Activated CD8-positive, alpha-beta memory T cell treated with anti-CD3 and anti-CD28 coated beads, Interleukin-2, amount 10 ng/mL, durations not matched to agents 7 days and 5 days (primary cell): ENCODE measurements at places on chromosomes 1 and 21.

- no peak for DNase-seq
Measured at GRCh38 chr1:164440232-164440631, 118.8 kb upstream of the PBX1 start.

DNA sequence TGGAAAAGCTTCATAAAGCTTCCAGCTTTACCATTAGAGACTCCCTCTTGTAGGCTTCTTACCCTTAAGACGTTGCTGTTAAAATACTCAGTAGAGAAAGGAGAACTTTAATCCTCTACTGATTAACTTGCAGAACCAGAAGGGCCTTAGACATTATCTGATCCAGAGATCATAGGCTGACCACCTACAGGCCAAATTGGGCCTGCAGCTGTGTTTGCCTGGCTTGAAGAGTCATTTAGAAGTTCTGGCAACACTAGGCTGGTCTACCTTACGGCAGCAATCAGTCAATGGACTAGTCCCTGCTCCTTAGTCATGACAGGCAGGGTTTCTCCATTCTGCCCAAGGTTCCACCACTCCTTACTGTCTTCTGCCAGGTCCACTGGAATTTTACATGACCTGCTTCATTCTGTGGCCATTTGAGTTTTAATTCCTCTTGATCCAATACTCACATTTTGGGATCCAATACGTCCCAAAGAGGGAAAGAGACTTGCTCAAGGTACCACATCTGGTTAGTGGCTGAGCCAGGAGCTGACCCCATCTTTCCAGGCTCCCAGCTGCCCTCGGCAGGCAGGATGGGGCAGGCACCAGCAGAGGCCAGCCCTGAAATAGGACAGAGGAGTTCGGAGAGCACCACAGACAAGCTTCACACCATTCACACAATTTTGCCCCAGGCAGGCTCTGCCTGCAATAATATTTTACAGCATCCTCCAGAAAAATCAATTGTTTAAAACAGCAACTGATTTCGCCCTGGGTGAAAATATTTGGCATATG, 96.8 kb downstream of the TNR start:
- DNase-seq: no peak

DNA sequence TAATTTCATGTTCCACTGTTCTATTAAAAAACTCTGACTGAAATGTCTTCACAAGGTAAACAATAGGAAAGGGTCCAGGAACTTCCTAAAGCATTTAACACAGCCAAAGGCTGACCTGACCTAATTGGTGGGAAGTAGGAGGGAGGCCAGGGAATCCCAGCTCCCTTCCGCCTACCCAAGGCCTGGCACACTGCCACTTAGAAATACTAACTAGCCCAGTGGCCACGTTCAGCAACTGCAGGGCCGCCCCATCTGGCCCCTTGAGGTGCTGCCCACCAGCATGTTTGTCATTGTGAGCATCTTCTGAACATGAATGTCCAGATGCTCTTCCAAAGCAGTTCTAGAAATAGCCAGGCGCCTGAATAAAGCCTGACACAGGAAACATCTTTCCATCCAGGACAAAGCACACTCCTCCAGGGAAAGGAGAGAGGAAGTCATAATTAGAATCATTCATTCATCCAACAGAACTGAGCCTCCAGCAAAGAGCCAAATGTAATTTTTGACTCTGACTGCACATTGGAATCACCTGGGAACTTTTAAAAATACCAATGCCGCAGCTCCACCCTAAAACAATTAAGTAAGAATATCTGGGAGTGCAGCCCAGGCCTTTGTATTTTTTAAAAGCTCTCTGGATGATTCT, 44.6 kb upstream of the BCL9 start:
- no peak for DNase-seq

DNA sequence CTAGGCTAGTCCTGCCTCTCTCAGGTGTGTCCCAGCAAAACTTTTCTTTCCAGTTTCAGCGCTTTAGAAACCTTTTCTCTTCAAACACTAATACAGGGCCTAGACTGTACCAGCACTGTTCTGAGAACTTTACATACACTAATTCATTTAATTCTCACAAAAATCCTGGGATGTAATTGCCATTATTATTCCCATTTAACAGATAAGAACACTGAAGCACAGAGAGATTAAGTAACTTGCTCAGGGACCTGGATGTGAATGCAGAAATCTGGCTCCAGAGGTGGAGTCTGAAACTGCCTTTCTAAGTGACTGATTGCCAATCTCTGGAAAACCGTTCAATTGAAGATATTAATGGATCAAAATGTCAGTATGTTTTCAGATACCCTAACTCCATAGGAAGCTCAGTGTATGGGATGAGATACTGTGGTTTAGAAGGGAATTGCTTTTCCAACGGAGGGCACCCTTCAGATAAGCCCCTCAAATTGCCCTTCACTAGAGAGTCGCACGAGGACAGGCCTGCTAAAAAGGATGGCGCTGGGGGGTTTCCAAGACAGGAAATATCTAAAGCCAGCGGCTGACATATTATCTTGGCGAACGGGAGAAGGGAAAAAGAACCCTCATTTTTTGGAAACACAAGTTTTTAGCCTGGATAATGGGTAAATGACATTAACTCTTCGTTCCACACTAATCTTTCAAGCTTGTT, 698 bp upstream of the UCK2 start:
- DNase-seq: no peak

DNA sequence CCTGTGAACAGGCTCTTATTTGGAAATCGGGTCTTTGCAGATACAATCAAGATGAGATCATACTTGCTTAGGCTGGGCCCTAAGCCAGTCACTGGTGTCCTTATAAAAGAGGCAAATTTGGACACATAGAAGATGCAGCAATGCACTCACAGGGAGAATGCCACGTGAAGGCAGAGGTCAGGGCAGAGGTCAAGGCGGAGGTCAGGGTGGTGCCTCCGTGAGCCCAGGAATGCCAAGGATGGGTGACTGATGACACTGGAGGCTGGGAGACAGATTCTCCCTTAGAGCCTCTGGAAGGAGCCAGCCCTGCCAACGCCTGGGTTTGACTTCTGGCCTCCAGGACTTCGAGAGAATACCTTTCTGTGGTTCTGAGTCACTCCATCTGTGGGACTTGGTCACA, 22.8 kb upstream of the C1orf174 start:
- DNase-seq: no peak

DNA sequence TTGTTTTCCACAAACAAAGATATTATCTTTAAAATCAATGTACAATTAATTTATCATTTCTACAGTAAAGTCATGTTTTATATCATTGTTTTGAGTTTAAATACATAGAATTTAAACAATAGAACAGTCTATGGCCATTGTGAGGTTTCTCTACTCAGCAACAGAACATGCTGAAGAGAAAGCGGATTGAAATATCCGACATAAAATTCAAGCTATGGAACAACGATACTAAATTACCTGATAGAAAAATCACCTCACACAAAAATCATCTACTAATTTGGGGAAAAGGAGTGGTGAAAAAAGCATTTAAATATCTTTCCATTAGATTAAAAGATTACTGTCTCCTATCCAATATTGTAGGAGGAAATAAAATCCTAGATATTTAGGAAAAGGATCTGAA, 12.6 kb downstream of the CDKN2C start:
- no peak for DNase-seq

GRCh38 chr21:41678924-41679318, 87.9 kb downstream of the RIPK4 start:
- DNase-seq: no peak

DNA sequence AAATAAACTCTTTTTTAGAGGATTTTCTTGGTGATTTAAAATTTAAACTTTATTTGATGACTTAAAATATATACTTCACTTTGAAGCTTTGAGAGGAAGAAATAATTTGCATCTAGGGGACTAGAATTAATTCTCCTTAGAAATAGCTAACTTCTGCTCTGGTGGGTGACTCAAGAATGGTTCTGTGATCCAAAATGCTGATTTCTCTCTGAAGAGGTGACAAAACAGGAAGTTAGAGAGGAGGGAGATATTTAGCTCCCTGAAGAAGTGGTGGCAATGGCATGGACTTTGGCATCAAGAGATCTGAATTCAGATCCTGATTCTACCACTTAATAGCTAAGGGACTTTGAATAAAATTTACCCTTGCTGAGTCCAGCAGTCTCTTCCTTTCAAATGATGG, 125.8 kb upstream of the ATP1B1 start:
- DNase-seq: no peak

DNA sequence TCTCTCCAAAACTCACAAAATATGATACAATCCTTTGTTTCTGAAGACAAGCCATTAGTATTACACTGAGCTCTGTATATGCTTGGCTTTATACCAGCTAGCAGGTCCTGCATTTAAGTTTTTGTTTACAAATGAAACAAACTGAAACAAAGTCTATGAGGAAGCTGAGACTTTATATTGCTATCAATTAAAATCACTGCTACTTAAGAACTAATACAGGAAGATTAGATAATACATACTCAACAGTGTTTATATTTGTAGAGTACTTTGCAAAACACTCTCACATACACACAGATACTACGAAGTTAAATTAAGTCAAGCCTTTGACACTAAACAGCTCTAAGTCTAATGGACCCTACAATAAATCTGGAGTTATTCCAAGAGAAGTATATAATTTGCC, 247.4 kb downstream of the CRB1 start:
- no peak for DNase-seq

DNA sequence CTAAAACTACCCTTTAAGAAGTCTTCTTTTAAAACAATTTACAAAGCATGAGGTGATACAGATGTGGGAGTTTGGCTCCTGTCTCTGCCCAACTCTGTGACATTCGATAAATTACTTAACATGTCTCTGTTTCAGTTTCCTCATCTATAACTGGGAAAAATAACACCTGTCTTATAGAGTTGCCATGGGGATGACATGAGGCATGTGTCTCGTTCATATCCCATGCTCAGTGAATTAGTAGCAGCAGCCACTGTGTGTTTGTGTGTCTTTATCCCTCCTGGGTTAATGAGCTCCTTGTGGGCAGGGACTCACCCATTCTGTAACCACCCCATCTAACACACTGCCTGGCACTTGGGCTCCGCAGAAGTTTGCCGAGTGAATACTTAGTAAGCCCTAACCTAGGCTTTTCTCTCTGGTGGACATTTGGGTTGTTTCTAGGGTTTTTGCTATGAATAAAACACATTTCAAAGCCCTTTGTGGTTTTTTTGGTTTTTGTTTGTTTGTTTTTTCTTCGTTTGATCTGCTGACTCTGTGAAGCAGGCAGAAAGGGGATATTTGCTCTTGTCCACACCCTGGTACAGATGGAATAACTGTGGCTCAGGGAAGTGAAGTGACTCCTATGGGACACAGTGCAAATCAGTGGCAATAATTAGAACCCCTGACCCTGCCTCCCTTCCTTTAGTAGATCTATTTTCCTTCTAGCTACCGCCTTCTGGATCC, 797 bp upstream of the KCNJ9 start:
- DNase-seq: no peak

- DNase-seq: no peak
Measured at GRCh38 chr1:225277445-225277844, 150.4 kb downstream of the LBR start.

DNA sequence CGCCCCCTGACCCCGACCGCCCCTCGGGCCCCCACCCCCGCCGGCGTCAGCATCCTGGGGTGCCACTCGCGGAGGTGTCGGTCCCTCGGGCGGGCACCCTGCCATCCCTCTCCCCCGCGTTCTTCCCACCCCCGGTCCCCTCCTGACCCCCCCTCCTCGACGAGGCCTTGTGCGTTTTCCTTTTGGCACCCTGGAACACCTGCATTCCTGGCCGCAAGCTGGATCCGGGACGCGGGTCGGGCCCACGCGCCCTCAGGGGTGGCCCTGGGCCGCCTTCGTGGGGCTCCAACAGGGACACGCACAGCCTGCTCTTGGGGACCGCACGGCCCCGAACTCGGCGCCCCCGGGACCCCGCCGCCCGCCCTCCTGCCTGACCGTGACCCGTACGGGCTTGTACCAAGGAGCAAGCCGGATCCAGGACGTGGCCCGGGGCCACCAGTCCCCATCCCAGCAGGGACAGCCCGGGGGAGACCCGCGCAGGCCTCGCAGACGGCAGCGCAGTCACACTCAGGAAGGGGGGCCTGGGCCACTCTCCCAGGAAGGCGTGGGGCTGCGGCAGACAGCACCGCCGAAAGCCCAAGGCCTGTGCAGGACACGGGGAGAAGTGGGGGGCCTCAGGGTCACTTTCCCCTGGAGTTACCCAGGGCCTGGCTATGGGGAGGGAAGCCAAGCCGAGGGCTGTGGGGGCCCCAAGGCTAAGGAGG, 579 bp upstream of the SLC19A1 start:
- peak; percentile 40 for DNase-seq

DNA sequence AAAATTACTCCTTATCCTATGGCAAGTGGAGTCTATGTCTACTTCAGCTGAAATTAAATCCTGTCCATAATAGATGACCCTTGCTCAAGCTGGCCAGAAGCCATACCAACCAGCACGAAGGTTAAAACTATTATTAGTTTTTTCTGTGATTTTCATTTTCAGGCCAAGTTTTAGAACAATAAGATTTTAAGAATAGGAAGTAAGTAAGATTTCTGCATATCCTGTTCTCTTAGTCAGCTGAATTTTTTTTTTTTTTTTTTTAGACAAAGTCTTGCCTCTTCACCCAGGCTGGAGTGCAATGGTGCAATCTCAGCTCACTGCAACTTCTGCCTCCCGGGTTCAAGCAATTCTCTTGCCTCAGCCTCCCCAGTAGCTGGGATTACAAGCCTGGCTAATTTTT, 6.1 kb upstream of the RBP7 start:
- no peak for DNase-seq

DNA sequence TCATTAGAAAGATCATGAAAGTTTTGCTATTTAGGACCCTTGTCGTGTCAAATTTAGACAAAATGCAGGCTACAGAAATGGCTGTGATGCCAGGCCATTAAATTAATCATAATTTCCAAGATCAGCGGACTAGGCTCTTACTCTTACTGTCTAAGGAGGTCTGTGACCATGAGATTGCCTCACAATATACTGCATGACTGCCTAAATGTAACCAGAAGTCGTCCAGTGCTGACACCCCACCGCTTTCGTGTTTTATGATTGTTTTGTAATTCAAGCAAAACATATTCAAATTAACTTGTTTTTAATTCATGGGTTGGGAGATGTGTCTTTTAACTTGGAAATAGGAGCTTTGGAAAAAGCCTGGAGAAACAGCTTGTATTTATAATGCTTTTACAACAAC, 947.5 kb downstream of the BRINP3 start:
- DNase-seq: no peak

DNA sequence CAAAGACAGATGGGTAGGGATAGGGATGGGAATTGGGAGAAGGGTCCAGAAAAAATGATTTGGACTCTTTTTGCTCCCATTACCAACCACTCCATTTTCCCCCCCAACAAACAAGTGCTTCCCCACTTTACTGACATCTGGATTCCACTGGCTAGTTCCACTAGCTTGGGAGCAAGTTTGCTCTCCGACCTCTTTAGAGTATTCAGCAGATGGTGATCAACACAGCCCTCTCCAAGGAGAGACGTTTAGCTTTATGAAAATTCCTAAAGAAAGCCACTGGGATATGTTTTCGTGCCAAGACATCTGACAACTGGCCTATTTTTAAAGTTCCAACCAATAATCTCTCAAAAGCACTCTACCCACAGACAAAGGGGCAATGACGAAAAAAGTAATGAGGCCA, 50.3 kb downstream of the ITPKB start:
- DNase-seq: no peak
